ENCODE measurements at places on chromosomes 16 and 17.

GRCh38 chr17:50596191-50597037 lies 35.9 kb downstream of the CACNA1G start:
- DNase-seq, result no peak

- DNase-seq, result no peak
These were observed 59.8 kb downstream of the ANKFN1 start for GRCh38 chr17:56213031-56213430.

DNA sequence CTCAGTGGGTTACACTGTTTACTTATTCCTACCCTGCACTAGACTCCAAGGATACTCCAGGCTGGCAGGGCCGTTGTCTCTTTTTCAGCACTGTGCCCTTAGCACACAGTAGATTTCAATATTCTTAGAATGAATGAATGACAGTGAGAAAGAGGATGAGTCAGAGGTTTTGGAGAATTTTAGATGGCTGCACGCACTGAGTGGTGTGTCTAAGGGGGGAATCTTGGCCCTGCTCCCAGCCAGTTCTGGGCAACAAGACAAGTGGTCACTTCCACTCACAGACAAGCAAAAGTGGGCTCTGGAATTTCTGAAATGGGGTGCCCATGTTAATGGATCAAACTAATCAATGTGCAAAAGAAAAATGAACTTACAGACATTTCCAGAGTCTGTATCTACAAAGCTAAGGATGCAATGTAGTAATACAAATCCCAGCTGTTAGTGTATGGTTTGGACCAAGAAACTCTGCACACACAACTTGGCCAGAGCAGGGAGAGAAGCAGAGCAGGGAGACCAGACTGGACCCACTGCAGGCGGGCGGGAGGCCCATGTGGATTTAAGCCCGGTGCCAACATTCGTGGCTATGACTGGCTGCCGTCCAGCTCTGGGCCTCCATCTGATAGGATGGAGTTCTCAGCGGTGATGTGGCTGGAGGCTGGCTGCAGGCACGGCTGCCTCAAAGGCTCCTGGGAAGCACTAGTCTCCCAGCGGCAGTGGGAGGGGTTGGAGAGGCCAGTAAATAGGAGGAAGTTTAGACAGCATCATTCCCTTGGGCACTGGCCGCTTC lies 95.6 kb upstream of the CDYL2 start:
- DNase-seq, result no peak

GRCh38 chr16:84765616-84766580 lies 53.9 kb upstream of the CRISPLD2 start:
- DNase-seq, result no peak

GRCh38 chr17:78234261-78234865 lies 2.9 kb downstream of the TMEM235 start:
- no peak for DNase-seq

- no peak for DNase-seq
These were observed 43.9 kb downstream of the NKD1 start for GRCh38 chr16:50591800-50592771.

- DNase-seq, result no peak
These were observed 23.9 kb upstream of the LITAF start for GRCh38 chr16:11610580-11610979.

GRCh38 chr17:32323046-32323445 lies 18.9 kb downstream of the C17orf75 start:
- DNase-seq, result no peak

DNA sequence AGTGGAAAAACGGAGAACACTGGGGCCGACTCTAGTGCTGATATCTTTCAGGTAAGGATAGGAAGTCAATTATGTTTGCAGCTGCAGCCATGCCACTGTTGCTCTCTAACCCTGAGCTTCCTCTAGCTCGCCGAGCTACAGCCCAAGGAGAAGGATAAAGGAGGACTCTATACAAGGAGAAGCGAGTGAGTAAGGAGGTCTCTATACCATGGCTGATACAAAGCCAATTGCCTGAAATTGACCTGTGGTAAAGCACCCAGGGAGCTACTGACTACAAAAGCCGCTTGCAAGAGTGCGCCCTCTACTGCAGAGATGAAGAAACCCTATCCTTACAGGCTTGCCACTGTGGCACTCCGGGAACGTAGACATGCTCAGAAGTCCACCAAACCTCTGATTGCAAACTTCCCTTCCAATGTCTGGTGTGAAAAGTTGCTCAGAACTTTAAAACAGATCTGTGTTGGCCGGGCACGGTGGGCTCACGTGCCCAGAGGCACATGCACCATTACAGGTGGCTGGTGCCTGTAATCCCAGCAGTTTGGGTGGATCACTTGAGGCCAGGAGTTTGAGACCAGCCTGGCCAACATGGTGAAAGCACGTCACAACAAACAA lies 10.8 kb upstream of the SLC46A1 start:
- DNase-seq, result peak; percentile 33

- peak; percentile 27 for DNase-seq
These were observed 996 bp downstream of the SUMO2 start for GRCh38 chr17:75181608-75182318.

DNA sequence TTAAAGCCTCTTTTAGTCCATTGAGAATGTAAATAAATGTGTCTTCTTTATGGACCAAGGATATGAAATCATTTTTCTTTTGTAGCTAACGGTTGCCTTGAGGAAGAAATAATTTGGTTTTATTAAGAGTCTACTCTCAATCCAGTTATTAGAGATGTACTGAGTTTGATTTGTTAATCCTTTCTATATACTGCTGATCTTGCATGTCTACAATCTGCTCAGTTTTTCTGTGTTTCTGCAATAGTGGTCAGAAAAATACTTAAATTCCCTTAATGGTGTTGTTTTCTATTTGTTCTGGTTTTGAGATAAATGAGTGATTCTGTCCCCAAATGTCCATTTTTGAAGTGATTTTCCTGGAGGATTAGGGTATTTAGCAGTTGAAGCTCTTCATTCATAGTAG lies 54.9 kb downstream of the CYLD start:
- no peak for DNase-seq

DNA sequence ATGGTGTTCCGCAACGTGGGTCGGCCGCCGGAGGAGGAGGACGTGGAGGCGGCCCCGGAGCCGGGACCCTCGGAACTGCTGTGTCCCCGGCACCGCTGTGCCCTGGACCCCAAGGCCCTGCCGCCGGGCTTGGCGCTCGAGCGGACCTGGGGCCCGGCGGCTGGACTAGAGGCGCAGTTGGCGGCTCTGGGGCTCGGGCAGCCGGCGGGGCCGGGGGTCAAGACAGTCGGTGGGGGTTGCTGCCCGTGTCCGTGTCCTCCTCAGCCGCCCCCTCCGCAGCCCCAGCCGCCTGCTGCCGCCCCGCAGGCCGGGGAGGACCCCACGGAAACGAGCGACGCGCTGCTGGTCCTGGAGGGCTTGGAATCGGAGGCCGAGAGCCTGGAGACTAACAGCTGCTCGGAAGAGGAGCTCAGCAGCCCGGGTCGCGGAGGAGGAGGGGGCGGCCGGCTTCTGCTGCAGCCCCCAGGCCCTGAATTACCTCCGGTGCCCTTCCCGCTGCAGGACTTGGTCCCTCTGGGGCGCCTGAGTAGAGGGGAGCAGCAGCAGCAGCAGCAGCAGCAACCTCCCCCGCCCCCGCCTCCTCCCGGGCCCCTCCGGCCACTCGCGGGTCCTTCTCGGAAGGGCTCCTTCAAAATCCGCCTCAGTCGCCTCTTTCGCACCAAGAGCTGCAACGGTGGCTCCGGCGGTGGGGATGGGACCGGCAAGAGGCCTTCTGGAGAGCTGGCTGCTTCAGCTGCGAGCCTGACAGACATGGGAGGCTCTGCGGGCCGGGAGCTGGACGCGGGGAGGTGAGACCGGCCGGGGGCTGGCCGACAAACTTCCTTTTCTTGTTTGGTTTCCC lies 821 bp downstream of the SOCS7 start:
- DNase-seq, result peak; percentile 8

DNA sequence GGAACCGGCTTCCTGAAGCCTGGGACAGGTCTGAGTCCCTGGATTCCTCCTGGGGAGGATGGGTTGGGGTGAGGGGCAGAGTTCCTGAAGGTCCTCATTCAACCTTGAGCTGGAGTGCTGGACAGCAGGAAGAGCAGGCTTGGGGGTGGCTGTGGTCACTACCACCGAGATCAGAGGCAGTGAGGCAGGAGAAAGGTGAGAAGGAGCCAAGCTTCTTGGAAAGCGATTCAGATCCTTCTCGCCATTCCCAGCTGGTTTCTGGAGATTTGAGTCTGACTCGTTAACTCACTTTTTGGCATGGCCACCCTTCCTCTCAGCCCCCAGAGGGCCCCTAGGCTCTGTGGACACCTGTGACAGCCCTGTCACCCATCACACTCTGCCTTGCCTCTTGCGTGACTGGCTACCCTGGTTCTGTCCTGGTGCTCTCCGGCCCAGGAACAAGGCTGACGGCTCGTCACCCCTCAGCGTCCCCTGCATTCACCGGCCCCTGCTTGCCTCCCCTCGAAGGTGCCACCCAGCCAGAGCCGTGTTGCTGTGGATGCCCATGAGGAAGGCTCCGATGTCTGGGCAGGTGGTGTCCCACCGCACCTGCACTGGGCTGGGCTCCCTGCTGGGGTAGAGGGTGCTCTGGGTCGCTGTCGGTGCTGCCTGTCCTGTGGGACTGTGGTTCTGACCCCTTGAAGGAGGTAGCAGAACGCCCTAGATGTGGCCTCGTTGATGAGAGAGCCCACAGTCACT lies 9.7 kb upstream of the TIMP2 start:
- DNase-seq, result no peak

DNA sequence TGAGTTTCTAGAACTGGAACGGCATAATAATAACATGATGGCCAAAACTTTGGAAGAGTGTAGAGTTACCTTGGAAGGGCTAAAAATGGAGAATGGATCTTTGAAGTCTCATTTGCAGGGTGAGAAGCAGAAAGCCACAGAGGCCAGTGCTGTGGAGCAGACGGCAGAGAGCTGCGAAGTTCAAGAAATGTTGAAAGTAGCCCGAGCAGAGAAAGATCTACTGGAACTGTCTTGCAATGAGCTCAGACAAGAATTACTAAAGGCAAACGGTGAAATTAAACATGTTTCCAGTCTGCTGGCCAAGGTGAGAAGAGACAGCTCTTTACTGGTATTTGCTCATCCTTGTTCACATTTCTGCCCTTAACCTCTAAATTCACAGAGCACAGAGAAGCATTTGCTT lies 196.4 kb downstream of the SPECC1 start:
- DNase-seq, result no peak

- DNase-seq, result no peak
These were observed 29.8 kb upstream of the ABCC11 start for GRCh38 chr16:48277158-48277557.

DNA sequence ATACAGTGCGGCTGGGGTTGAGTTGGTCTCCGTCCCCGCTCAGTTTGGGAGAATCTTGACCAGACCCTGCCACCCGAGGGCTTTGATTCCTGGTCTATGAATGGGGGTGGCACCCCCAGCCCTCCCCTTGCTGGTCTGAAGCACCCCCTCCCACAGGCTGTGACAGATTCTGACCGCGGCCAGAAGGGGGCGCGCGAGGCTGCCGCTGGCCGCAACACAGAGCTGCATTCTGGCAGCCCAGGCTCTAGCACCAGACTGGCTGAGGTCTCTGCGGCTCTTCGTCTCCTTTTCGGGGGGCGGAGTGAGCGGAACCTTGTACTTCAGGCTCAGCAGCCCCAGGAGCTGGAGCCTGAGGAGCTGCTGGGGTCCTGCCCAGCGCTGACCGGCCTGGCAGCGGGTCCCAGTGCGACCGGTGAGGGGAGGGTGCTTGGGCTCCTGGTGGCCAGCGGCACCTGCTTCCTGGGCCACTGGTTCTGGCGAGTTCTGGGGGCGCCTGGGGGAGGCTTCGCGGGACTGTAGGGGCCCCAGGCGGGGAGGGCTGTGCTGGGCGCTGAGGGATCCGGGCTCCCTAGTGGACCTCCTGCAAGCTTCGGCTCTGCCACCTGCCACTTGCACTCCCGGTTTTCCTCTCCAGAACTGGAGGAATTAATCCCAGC lies 1011.6 kb downstream of the KCNJ18 start:
- no peak for DNase-seq

DNA sequence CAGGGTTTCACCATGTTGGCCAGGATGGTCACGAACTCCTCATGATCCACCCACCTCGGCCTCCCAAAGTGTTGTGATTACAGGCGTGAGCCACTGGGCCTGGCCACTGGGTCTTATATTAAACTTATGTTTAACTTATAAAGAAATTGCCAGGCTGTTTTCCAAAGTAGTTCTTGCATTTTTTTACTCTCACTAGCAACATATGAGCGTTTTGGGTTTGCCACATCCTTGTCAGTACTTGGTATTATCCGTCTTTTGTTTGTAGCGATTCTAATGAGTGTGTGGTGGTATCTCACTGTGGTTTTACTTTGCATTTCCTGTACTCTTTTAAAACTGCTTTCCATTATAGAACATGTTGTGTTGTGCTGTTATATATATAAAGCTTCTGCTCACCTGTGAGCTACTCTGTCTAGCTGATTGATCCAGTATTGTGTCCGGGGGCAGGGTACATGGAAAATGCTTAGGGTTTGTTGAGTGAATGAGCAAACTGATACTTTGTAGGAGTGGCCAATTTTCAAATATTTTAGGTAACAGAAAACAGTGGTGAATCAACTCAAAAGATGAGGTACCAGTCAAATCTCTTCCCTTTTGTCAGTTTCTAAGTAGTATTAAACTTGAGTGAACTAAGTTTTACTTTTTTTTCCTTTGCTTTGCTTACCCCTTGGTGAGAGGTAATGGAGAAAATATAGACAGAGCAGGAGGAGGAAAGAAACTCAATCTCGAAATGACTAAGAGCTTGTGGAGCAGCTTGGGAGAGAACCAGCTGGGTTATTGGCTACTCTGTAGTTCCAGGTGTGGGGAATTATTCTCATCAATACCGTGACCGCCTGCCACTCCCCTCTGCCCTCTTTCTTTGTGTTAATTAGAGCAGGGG lies 75.8 kb downstream of the PITPNC1 start:
- DNase-seq, result no peak

GRCh38 chr16:74224828-74225612 lies 71.6 kb upstream of the PSMD7 start:
- no peak for DNase-seq

DNA sequence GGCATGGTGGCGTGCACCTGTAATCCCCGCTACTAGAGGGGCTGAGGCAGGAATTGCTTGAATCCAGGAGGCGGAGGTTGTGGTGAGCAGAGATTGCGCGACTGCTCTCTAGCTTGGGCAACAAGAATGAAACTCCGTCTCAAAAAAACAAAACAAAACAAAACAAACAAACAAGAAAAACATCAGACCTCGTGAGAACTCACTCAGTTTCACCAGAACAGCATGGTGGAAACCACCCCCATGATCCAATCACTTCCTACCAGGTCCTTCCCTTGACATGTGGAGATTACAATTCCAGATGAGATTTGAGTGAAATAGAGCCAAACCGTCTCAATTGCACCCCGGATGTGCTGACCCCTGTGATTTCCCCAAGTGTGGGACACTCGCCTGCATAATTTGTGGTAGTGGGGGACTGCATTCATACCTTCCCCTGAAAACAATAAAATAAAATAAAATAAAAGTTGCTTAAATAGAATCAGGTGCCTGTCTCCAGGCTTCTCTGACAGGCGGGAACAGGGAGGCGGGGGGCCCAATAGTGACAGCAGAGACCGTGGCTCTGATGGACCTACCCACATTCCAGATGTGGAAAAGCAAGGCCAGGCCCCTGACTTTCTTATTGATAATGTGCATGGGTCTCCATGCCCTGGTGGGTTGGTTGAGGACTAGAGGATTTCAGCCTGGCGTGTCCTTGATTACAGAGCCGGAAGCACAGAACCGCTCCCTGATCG lies 13.1 kb downstream of the ZSCAN10 start:
- no peak for DNase-seq
